Right atrium auricular region (tissue), 2 donors: ENCODE measurements at places on chromosomes 1 and 21. TPM values are rescaled to one million over a fixed set of nuclear protein-coding genes. Genes with fewer than 3 reads are reported as not detected.

DNA sequence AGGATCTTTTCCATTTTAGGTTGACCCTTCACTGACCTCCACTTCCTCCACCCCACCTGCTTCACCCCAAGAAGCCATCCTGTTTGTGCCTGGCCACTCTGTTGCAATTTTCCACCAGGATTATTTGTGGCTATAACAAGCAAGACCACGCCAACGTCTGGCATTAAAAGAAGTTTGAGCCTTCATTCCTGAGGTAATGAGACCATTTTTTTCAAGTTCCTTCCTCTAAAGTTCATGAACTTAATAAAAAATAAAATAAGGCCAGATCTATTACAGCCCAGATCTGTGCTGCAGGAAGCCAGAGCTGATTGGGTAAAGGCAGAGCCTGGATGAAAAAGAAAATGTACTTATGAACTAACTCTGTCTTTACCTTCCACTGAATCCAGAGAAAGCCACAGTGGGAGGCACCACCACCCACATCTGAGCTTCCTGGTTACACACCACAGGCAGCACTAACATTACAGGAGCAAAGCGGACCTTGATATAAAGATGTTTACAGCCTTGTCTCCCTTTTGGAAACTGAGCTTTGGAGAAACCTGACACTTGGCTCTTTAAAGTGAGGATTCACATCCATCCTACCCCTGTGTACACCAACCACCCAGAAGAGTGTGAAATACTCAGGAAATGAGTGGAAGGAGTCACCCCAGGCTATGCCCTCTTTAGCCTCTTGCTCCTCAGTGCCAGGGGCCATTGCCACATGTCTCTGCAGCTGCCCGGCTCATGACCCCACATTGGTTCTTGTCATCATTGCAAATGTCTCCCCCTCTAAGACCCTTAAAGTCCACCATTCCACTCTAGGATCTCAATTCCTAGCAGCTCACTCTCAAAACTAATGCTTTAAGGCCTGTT is 293.6 kb downstream of the PLPP3 start:
- no peak overlapping the region for H3K4me3 ChIP-seq
- peaks cover 13% of the 10 kb centered on the region for H3K4me1 ChIP-seq
- DNase-seq = no peak
- no peaks in the 10 kb centered on the region for H3K27me3 ChIP-seq
- no peaks in the 10 kb centered on the region for H3K36me3 ChIP-seq
- no peak overlapping the region for H3K27ac ChIP-seq

DNA sequence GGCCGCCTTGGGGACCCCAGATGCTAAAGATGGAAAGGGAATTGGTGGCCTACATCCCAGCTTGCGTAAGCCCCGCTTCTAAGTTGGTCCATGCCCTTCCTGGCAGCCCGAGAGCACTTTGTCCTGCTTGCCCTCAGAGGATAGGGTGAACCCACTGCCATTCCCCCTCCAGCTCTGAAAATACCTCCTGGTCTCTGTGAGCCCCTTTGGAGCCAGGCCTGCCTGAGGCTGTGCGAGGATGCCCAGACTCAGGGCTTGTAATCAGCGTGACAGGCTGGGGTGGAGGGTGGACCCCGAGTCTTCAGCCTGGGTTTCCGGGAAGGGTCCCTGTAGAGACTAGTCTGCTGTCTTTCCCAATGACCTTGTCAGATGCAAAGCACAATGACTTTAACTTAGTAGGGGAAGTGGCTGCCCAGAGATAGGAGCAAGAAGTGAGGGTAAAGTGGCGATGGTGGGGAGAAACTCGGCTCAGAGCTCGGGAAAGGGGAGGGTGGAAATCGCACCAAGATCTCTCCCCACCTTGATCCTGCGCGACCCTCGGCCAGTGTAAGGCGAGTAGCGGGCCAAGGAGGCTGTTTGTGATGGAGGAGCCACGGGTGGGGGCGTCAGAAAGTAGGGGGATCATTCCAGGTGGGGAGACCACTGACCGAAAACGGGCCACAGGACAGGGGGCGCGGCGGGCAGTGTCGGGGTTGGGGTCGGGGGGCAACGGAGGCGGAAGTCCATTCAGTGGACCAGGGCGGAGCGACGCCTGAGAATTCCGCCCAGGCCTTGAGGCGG is 2.7 kb upstream of the HES3 start:
- no peak for DNase-seq
- H3K4me3 ChIP-seq = no peak overlapping the region
- H3K4me1 ChIP-seq = peaks cover 27% of the 10 kb centered on the region

- no peak overlapping the region for H3K27ac ChIP-seq
- no peak overlapping the region for H3K4me3 ChIP-seq
- no peaks in the 10 kb centered on the region for H3K4me1 ChIP-seq
- no peak for DNase-seq
Measured at GRCh38 chr21:37200641-37201480, 66.3 kb downstream of the VPS26C start.

GRCh38 chr1:4963251-4963650 is 308.8 kb downstream of the AJAP1 start:
- no peak overlapping the region for H3K4me3 ChIP-seq
- no peaks in the 10 kb centered on the region for H3K27me3 ChIP-seq
- no peak for DNase-seq

TAF12 gene
- 22.1 TPM for total RNA-seq

DNA sequence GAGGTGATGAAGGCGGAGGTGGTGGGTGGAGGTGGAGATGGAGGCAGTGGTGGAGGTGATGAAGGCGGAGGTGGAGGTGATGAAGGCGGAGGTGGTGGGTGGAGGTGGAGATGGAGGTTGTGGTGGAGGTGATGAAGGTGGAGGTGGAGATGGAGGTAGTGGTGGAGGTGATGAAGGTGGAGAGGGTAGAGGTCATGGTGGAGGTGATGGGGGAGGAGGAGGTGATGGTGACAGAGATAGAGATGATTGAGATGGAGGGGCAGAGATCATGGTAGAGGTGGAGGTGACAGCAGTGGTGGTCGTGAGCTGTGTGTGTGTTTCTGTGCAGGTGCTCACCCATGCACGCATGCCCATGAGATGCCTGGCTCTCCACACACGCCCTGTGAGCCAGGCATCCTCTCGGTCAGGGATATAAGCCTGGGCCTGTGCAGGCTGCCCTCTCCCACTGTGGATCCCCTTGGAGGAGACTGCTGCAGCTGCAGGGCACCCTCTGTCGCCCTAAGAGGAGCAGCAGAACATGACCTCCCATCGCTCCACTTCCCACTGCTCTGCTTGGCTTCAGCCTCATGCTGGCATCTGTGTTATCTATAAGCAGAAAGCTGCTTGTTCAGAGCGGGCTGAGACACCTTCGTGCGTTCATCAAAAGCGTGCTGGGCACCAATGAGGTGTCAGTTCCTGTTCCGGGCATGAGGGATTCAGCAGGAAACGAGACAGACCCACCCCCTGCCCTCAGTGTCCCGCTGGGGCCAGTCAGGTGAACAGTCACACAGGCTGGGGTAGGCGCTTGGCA is 20.5 kb upstream of the NPHP4 start:
- H3K4me1 ChIP-seq = no peaks in the 10 kb centered on the region
- H3K27ac ChIP-seq = peak overlapping the region; percentile 91
- no peak for DNase-seq
- no peaks in the 10 kb centered on the region for H3K27me3 ChIP-seq

GRCh38 chr1:39623053-39623452 is 16.4 kb downstream of the HEYL start:
- peaks cover 18% of the 10 kb centered on the region for H3K36me3 ChIP-seq
- H3K27ac ChIP-seq = peak overlapping the region; percentile 29
- no peaks in the 10 kb centered on the region for H3K27me3 ChIP-seq
- H3K4me1 ChIP-seq = no peaks in the 10 kb centered on the region
- DNase-seq = no peak
- H3K4me3 ChIP-seq = no peak overlapping the region

DNA sequence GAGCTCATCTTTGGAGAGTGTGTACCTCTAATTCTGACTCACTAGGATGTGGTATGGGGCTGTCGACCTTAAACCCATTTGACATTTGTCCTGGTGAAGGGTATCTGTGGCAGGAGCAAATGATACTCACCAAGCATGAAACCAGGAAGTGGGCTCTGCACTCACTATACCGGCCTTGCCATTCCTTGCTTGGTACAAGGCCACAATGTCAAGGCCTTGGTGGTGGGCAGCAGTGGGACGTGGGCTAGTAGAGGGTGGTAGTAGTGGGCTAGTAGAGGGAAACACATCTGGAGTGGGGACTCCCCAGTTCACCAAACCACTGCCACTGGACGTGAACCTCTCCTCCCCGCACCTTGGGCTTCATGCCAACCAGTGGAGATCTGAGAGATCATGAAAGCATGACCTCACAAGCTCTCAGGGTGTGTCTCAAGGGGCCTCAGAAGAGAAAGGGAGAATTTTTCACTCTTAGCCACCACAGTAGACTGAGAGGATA is 11.5 kb downstream of the TNFSF4 start:
- H3K4me3 ChIP-seq = no peak overlapping the region
- H3K27ac ChIP-seq = no peak overlapping the region
- no peaks in the 10 kb centered on the region for H3K36me3 ChIP-seq
- no peaks in the 10 kb centered on the region for H3K27me3 ChIP-seq
- DNase-seq = no peak

DNA sequence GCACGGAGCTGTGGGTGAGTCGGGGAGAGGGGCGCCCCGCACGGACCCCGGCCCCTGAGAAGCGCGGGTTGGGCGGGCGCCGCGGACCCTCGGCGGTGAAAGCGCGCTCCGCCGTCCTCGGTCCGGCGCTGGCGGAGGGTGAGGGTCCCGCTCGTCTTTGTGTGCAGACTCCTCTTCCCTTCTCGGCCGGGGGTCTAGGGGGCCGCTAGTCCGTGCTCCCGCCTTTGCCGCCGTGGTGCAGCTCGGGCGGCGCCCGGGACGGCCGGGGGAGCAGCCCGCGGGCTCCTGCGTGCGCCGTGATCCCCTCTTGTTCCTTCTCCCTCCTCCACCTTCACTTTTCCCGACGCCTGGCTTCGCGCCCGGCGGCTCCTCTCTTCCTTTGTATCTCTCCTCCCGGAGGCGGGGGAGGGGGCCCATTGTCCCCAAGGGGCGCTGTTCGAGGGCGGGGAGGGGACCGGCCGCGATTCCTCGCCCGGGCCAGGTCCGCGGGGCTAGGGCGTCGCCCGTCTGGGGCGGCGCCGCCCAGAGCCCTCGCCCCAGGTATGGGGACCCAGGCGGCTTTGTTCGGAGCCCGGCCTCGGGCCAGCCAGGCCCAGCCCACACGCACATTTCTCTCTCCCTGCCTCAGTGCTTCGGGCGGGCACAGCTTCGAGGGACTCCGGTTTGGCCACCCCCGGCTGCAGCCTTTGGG is 519 bp downstream of the FNBP1L start:
- no peak for DNase-seq
- no peaks in the 10 kb centered on the region for H3K27me3 ChIP-seq
- peaks cover 16% of the 10 kb centered on the region for H3K4me1 ChIP-seq
- H3K36me3 ChIP-seq = no peaks in the 10 kb centered on the region

TEDDM1 gene
- not detected for total RNA-seq

FAM151A gene
- total RNA-seq = 0.63 TPM

DNA sequence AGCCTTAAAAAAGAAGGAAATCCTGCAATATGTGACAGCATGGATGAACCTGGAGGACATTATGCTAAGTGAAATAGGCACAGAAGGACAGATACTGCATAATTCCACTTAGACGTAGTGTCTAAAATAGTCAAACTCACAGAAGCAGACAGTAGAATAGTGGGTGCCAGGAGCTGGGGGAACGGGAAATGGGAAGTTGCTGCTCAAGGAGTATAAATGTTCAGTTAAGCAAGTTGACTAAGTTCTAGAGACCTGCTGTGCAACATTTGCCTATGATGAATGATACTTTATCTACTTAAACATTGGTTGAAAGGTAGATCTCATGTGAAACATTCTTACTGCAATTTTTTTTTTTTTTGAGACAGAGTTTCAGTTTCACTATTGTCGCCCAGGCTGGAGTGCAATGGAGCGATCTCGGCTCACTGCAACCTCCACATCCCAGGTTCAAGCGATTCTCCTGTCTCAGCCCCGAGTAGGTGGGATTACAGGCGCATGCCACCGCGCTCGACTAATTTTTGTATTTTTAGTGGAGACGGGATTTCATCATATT is 197.8 kb downstream of the HIVEP3 start:
- no peaks in the 10 kb centered on the region for H3K4me1 ChIP-seq
- DNase-seq = no peak
- H3K27me3 ChIP-seq = no peaks in the 10 kb centered on the region
- H3K27ac ChIP-seq = no peak overlapping the region
- H3K4me3 ChIP-seq = no peak overlapping the region

DNA sequence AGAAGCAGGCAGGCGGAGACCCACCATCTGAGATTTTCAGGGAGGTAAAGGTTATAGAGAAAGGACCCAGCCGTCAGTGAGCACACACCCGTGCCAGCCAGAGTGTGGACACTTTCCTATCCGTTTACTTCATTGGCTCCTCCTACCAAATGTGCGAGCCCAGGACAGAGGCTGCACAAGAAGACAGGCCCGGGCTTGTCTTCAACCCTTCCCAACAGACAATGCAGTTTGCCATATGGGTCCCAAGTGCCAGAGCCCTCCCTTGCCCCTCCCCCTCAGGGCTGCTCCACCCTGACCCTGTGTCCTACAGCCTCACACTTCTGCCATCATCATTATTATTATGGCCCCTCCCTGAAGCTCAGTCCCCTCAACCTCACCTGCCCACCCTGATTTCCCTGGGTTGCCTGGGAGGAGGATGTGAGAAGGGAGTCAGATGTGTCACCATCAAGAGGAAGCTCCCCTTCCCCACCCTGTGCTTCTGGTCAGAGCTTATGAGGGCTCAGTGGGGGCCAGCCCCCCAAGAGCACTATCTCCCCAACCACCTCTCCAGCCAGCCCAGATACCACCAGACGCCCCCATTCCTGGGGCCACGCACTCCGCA is 9.4 kb downstream of the LAPTM5 start:
- no peaks in the 10 kb centered on the region for H3K36me3 ChIP-seq
- no peak for DNase-seq
- no peaks in the 10 kb centered on the region for H3K4me1 ChIP-seq
- no peak overlapping the region for H3K27ac ChIP-seq
- no peaks in the 10 kb centered on the region for H3K27me3 ChIP-seq

GRCh38 chr1:177411381-177411780 is 240.6 kb downstream of the BRINP2 start:
- H3K27me3 ChIP-seq = no peaks in the 10 kb centered on the region
- no peak for DNase-seq
- H3K4me3 ChIP-seq = no peak overlapping the region
- H3K27ac ChIP-seq = no peak overlapping the region
- H3K36me3 ChIP-seq = no peaks in the 10 kb centered on the region

DNA sequence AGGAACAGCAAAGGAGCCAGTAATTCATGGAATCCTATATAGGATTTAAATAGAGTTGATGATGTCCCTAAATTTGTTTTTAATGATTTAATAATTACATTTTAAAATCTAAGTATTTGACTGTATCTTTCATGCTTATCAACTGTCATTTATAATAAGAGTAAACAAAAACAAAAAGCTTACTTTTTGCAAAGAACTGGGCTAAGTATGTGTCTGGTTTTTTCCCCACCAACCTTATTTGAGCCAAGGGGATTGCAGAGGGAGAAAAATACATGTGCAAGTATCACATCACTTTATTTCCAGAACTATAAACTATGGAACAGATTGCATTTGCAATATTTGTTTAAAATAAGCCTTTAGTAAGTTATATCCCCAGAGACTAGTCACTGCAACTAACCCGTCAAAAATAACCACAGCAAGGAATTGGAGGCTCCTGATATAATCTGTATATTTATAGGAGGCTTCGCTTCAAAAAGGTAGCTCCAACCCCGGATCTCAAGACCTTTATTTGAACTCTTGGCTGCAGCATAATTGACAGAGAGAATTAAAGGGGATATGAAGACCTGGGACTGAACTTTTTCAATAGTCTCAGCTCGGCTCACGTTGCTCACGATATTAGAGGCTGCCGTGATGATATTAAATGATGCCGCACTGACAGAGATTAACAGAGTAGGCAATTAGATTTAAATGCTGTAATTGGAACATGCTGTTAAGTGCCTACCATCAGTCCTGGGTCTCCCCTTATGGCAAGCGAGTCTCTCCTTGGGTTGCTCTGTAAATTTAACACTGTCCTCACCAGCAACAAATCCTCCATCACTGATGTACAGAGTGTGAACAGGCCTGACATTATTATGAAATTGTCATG is 329.1 kb upstream of the NFIA start:
- no peak overlapping the region for H3K27ac ChIP-seq
- no peaks in the 10 kb centered on the region for H3K4me1 ChIP-seq
- H3K27me3 ChIP-seq = no peaks in the 10 kb centered on the region
- DNase-seq = no peak
